Activated CD4-positive, alpha-beta T cell treated with anti-CD3 and anti-CD28 coated beads for 36 hours (primary cell): ENCODE measurements at places on chromosomes 7 and 10. TPM values are rescaled to one million over a fixed set of nuclear protein-coding genes. Genes with fewer than 3 reads are reported as not detected.

RP9 gene
- total RNA-seq, result 19.2 TPM

TCAF2 gene
- 50.6 TPM for total RNA-seq

BZW2 gene
- total RNA-seq, result 113 TPM

ZCWPW1 gene
- total RNA-seq, result 3.4 TPM

PLPP4 gene
- not detected for total RNA-seq

KLLN gene
- total RNA-seq, result 0.30 TPM

OR2A5 gene
- not detected for total RNA-seq

NCAPG2 gene
- 85.4 TPM for total RNA-seq

OPN4 gene
- total RNA-seq, result not detected

IGF2BP3 gene
- total RNA-seq, result 0.64 TPM

FOXI2 gene
- total RNA-seq, result not detected

FAM24A gene
- not detected for total RNA-seq

GLI3 gene
- total RNA-seq, result 0.30 TPM

DEPP1 gene
- 0.34 TPM for total RNA-seq

NME8 gene
- total RNA-seq, result not detected
